ENCODE measurements at places on chromosomes 13 and 19. TPM values are rescaled to one million over a fixed set of nuclear protein-coding genes. Genes with fewer than 3 reads are reported as not detected.
A peak's percentile ranks its signal among the peaks of the same experiment; 100 is the strongest.

DNA sequence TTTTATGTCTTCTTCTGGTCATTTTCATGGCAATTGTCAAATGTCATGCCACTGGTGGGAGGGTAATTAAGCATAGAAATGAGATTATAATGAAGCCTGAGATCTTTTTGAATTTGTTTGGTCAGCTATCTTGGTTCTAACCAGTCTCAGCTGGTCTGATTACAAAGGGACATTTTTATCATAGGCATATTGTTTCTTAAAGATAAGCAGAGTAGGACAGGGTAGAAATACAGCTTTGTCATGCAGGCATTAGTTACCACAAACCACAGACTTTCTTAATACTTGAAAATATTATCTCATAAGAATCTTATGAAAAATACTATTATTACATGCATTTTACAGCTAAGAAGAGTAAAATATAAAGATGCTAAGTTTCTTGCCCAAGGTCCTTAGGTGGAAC, 1761.5 kb downstream of the PCDH9 start:
- no peak for DNase-seq

- no peak for DNase-seq
Measured at GRCh38 chr19:31499281-31500196, 150.3 kb upstream of the TSHZ3 start.

DNA sequence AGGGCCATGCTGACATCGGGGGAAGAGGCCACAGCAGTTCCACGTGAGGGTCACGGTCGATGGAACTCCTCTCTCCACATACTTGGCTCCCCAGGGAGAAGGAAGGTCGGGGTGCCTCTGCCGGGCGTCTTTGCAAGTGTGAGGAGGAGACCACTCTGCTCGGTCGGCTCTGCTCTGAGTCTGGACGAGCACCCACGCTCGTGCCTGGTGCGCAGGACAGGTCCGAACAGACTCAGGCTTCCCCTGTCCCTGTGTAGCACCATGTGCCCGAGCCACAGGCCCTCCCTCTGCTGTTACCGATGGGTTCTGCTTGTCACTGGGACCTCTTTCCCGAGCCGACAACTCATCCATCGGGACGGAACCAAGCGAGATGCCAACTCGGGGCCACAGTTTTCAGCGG, 35.1 kb downstream of the TMEM255B start:
- DNase-seq: no peak

Gene ZNF616
- 14.9 TPM for total RNA-seq

DNA sequence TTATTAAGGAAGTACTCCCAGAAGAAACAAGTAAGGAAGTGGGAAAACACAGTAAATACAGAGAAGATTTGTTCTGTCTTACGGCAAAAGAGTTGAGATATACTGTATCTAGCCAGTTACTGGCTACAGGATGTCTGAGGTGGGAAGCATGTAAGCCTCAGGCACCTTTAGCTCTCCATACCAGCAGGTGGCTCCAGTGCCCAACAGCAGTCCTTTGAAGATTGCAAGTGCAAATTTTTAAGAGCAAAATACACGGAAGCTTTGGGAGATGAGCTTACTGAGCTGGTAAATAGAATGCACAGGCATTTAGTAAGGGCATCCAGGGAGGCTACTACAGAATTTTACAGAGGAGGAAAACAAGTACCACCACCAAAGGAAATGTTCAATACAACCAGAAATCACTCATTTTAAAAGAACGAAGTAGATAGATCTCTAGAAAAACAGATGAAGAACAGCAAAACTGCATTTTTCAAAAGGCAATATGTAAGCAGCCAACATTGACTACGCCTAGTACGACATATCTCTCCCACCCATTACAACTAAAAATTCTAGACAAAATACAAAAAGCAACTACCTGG, 57.9 kb upstream of the VSTM2B start:
- peak; percentile 12 for DNase-seq

Gene ZNF813
- 11.7 TPM for total RNA-seq

DNA sequence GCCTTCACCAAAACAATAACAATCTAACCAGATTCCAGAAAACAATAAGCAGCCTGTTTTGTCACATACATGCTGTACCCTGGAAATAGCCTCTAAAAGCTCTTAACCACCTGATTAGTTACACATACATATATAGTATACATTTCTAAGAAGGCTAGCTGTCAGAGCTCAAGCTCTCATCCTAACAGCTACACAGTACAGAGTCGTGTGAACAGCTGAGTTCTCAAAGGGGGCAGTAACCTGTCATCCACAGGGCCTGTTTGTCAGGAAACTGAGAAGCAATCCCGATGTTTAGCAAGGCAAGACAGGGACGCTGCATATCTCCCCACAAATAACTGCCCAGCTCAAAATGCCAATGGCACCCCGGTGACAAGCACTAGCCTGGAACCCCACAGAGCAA, 56.9 kb downstream of the STK24 start:
- no peak for DNase-seq

Gene PRR19
- not detected for total RNA-seq

GRCh38 chr13:30520571-30520970, 54.8 kb upstream of the HMGB1 start:
- DNase-seq: peak; percentile 57

DNA sequence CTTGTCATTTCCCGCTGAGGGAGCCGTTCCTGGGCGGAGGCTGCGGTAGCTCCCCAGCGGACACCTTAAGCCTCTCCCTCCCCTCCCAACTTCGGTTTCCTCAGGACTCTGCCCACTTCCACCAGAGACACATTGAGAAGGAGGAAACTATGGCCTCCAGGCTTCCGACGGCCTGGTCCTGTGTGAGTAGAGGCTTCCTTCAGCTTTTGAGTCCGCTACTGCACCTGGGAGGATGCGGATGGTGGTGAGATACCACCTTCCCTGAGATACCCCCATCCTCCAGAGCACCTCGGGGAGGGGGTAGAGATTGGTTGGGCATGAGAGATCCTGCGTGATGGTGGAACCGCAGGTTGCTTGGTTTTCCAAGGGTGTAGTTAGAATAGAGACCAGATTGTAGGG, 955 bp downstream of the ZNF274 start:
- DNase-seq: no peak

DNA sequence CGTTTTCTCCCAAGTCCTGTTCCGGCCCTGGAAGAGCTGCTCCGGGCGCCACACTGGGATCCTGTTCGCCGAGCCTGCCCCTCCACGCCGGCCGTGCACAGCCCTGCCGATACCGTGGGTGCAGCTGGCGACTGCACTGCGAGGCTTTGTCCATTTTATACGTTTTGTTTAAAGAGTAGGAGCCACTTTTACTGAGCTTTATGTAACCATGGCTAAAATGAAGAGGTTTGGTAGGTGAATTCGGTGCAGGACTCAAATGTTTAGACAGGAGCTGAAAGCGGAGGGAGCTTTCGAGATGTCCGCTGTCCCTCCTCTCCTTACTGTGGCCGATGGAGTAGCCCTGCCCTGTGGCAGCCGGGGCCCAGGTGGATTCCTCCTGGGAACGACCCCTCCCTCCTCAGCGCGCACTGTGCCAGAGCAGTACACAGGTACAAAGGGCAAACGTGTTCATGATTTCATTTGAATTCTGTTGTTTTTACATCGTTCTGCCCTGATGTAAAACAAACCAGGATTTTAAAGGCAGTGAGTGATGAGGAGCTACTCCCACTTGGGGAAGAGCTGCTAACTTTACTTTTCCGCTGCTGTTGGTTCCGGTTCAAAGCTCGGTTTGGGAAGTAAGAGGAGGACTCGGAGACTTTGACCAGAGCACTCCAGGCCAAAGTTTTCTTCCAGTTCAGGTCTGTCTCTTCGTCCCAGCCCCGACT, 1.7 kb downstream of the COL4A2 start:
- no peak for DNase-seq

Gene TNFRSF19
- total RNA-seq: 22.5 TPM

DNA sequence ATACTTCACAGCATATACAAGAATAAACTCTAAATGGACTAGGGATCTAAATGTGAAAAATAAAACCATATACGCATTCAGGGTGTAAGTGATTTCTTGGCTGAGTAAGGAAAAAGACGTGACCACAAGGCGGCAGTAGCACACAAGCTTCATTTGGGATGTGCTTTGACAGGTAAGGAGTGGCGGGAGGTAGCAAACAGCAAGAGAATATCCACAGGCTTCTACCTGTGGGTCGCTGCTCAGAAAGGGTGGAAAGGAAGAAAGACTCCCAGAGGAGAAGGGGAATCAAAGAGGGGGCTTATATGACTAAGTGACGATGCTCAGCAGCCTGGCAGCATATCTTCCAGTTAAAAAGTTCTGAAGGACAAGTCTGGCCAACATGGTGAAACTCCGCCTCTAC, 2.5 kb upstream of the ZNF121 start:
- DNase-seq: peak; percentile 70

GRCh38 chr19:5153601-5154128, 184.8 kb downstream of the KDM4B start:
- DNase-seq: no peak

Gene KLK3
- not detected for total RNA-seq

Gene CEACAM6
- total RNA-seq: not detected

DNA sequence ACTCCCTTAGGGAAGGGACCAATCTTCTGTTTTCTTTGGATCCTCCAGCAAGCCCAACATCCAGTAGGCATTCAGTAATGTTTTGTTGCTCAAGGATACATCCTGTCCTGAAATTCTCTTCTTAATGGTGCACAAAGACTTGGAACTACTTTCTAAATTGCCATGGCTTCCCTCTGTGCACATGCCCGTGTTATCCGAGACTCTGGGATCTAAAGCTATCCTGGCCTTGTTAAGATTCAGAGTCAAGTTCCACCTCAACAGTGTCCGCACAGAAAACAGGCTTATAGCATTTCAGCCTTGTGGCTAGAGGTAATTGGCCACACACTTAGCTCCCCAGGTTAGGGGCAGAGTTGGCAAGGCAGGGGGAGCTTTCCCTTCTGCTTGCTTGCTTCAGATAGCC, 71.8 kb downstream of the CBY2 start:
- DNase-seq: no peak

Gene SHD
- total RNA-seq: not detected

Gene DLEU7
- total RNA-seq: not detected

Gene MAU2
- 38.6 TPM for total RNA-seq

- no peak for DNase-seq
Measured at GRCh38 chr19:49117677-49118564, 1.0 kb downstream of the C19orf73 start.

GRCh38 chr19:17949956-17950309, 17.0 kb upstream of the KCNN1 start:
- no peak for DNase-seq

DNA sequence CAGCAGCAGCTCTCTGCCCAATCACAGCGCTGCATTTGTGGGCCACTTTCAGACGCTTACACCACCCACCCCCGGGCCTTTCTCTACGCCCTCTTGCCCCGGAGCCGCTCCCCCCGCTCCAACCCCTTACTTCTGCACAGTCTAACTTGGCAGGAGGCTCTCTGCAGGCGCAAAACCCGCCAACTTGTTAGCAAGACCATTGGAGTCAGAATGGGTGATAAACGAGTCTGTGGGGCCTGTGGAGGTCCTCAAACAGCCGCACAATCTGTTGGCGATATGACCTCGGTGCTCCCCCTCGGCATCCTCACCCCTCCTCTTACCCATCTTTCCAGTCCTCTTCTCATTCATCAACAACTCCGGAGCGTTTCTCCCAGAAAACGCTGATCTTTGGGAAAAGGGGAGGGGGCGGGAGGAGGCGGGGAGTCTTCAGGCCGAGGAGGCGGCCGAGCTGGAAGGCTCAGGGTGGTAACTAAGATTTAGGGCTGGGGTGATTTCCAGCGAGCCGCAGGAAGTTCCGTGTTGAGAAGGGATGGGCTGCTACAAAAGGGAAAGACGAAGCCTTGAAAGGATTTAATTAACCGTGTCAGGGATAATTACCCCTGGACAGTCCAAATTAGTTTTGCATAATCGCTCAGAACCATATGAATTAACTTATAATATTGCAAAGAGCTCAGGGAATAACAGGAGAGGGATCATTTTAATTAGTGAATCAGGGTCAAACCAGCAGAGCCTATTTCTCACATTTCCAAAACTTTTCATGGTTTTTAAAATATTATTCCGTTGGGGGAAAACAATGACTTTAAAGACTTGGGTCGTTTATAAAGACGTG, 4.1 kb downstream of the SOX21 start:
- no peak for DNase-seq

DNA sequence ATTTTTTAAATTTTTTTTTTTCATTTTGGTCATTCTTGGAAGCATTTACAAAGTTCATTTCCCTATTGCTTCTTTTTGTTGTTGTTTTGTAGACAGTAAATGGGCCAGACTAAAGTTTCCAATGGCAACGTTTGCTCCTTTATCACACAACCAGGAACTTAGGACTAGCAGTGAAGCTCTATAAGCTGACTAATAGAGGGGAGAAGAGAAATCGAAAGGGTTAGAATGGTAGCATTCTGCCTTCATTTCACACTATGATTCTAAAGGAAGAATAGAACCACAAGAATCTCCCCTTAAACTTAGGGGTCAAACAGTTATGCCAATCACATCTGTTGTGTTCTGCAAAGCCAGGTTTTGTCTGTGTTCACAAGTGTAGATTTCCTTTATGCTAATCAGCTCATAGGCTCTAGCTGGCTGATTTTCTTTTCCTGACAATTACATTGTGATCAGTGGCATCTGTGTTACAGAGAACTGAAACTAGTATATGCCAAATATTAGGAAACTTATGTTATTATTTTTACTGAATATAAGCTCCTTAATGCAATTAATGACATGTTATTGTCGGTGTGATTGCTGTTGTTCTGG, 467.3 kb downstream of the DACH1 start:
- DNase-seq: no peak

Gene TLE6
- total RNA-seq: 0.69 TPM

Gene PTBP1
- total RNA-seq: 67.7 TPM

Gene NLRP5
- total RNA-seq: not detected

DNA sequence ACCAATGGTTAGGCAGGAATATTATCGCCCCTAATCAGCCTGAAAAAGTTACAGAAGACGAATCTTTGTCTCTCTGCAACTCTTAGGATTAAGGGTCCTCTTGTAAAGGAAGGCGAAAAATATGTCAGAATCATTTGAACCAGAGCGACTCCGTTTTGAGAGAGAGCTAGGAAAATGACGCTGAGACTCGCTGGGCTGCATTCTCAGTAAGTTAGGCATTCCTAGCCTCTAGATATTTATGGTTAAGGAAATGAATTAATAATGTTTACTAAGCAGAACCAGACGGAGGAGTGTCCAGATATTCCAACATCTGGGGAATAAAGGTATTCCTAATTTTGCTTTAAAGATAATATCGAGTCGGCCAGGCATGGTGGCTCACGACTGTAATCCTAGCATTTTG, 755 bp upstream of the ZNF726 start:
- no peak for DNase-seq

DNA sequence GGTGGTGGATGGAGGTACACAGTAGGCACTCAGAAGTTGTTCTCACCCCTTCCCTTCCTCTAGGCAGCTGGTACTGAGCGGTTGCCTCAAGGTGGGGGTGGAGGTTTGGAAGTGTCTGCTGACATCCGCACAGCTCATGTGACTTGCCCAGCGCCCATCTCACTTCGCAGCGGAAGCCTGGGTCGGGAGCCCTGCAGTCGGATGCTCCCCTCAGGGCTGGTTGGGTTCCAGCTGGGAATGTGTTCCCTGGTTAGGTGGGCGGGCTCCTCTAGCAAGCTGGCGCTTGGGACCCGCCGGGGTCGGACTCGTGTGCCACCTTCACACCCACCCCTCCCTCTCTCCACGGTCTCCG, 10.2 kb downstream of the PPP1R37 start:
- DNase-seq: peak; percentile 23
